Astrocyte of the hippocampus (primary cell): ENCODE measurements at places on chromosomes 7 and 10.
A peak's percentile ranks its signal among the peaks of the same experiment; 100 is the strongest.

- DNase-seq: no peak
Measured at GRCh38 chr7:87267239-87267900, 47.8 kb upstream of the TMEM243 start.

- DNase-seq: no peak
Measured at GRCh38 chr10:110456046-110456445, 41.7 kb upstream of the DUSP5 start.

DNA sequence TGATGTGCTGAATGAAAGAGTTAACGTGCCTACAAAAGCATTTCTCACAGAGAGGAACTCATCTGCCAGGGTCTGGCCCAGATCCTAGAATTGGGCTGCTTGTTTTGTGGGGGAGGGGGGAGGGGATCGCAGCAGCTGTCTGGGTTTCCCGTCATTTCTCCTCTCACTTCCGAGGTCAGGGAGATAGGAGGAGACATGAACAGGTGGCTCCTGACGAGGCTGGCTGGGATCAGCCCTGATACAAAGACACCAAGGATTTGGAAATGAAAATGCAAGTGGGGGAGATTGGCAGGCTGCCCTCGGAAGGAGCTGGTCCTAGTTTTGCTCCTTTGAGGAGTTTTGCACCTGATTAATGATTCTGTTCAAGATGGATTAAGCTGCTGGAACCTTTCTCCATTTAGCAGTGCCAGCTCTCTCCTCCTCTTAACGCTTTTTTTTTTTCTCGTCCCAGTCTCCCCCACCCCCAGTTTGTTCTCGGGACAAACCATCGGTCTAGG lies 86.8 kb upstream of the KMT2C start:
- DNase-seq: peak; percentile 27

- no peak for DNase-seq
Measured at GRCh38 chr10:101285519-101286070, 56.3 kb upstream of the LBX1 start.

- DNase-seq: peak; percentile 37
Measured at GRCh38 chr7:80584778-80585177, 53.7 kb upstream of the CD36 start.

DNA sequence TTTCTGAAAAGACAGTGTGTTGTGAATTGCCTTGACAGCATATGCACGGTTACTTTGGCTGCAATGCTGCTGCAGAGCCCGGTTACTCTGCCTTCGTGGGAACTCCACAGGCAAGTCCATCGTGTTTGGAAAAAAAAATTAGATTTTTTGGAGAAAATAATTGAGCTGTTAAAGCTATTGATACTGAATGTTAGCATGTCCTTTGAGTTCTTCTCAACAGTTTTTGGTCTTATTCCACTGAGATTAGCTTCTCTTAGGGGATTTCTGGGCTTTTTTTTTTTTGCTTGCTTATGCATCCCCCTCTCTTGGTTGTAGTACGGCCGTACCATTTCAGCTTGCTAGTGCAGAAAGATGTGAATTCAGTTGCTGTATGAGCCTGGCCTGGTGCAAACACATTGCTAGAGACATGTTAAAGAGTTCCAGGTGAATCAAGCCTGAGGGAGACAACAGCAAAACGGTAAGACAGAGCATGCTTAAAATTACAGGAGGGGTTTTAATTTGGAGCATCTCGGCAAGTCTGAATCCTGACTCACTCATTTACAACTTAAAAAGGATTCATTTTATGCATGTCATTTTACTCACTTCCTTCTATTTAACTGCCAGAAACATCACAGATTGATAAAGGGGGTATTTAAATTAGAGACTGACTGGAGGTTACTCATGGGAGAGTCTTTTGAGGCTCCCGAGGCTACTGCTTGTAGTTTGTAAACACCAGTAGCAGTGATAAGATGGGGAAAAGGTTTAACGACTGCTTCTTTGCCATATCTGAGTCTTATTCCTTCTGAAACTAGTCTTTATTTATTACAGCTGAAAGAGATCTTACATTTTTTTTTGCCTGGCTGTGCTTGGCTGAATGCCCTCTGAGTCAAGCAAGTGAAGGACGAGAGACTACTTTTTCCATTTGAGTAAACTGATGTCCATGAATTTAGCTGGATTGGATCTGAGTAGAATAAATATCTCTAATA lies 113.7 kb downstream of the CDK14 start:
- peak; percentile 67 for DNase-seq

DNA sequence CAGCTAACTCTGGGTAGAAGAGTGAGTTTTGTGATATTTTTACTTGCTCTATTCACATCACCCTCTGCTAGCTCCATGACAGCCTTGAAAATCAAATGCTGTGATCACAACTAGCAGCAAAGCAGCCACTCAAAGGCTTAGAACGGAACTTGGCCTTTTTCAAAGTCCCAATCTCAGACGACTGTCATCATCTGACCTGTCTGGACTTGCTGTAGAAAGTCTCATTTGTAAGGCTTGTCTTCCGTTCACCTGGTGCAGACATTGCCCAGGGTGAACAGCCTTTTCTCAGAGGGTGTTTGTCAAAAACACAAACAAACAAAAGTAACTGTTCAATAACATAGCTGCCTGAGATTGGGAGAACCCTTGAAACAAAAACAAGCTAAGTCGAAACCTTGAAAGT lies 458.9 kb upstream of the ADARB2 start:
- DNase-seq: no peak

DNA sequence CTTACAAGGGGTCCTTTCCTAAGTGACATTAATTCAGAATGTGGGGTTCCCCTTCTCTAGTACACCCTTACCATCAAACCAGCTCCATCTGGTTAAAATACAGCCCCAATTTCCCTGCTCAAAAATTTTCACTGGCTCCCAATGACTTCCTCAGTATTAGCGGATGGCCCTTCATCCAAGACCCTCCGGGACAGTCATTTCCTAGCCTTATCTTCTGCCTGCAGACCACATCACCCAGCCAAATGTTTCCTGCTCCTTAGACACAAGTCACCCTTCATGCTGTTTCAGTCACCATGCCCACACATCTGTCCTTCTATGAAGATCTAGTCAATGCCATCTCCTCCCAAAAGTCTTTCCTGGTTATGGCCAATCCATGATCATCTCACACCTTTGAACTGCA lies 45.2 kb downstream of the PARD3 start:
- DNase-seq: no peak

GRCh38 chr10:126235979-126236851 lies 152.1 kb downstream of the ADAM12 start:
- no peak for DNase-seq
